ENCODE measurements at places on chromosomes 13 and 19.

GRCh38 chr19:50658441-50659317 lies 9.4 kb downstream of the C19orf81 start:
- peak; percentile 62 for DNase-seq

GRCh38 chr13:107222597-107222996 lies 654.7 kb upstream of the ARGLU1 start:
- no peak for DNase-seq

DNA sequence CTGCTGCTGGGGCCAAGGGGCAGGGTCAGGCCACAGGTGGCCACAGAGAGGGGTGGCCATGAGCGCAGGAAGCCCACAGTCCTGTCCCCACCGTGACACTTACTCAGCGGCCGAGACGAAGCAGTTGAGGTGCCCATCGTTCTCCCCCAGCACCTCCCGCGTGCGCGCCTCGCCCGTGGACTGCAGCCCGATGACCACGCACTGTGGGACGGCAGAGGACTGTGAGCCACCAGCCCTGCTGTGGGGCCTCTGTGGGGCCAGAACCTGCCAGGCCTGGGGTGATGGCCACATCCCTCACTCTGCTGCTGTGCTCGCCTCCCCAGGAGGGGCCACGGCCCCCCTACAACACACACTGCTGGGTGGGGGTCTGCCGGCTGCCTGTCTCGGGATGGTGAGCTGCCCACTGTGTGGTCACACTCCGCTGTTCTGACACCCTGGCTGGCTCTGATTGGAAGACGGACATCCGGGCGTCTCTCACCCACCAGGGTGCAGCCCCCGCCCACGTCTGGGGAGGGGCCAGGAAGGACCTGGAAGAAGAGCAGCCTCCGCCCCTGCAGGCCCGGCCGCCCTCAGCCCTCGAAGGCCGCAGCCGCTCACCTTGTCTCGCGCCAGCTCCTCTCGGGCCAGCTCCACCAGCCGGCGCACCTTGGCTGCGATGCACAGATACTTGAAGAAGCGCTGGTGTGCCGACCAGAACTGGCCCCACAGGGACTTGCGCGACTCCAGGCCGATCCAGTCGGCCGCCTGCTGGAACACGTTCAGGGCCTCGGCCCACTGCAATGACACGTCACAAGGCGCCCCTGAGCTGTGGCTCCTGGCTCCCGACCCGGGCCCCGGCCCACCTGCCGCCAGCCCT lies 13.2 kb downstream of the GPX4 start:
- no peak for DNase-seq

- DNase-seq = no peak
Observed at GRCh38 chr13:98429977-98430736, 146.8 kb downstream of the STK24 start.

GRCh38 chr13:43074824-43075510 lies 51.6 kb downstream of the DNAJC15 start:
- DNase-seq = peak; percentile 21

- peak; percentile 26 for DNase-seq
Observed at GRCh38 chr19:4829001-4829712, 2.4 kb downstream of the TICAM1 start.

DNA sequence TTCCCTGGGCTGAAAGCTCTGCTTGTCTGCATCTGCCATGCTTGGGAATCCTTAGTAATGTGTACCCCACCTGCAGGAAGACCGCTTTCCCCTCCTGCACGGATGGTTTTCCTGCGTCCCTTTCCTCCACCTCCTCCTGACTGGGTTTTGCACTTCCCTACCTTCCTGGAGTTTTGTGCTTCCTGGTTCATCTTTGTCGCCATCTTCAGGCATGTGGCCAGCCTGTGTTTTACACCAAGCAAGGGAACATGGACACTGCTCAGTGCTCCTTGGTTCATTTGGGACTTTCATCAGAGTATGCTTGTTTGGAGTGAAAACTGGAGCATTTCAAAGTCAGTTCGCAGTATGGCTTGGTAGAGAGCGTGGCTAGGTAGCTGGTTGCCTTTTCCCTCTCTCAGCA lies 30.7 kb downstream of the ERICH6B start:
- DNase-seq = no peak

Measured in CD4-positive, alpha-beta T cell treated with Interleukin-21 for 1 hour (primary cell).